NCI-H1105 treated with DMSO at 0.1 percent for 48 hours (cell line): ENCODE measurements at places on chromosomes 2 and 18.

DNA sequence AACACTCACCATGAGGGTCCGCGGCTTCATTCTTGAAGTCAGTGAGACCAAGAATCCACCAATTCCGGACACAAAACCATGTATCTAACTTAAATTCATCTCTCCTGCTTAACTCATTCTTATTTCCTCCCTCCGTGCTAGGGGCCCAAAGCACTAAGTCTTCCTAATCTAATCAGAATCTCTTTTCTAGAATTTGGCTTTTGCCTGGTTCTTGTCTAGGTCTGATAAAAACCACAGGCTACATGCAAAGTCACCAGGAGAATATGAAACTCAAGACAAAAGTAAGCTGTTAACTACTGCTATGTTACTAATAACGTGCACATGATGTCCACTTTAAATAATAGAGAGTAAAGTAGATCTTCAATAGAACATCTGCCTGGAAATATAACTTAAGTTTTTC lies 69.9 kb downstream of the TRIP12 start:
- DNase-seq, result no peak

DNA sequence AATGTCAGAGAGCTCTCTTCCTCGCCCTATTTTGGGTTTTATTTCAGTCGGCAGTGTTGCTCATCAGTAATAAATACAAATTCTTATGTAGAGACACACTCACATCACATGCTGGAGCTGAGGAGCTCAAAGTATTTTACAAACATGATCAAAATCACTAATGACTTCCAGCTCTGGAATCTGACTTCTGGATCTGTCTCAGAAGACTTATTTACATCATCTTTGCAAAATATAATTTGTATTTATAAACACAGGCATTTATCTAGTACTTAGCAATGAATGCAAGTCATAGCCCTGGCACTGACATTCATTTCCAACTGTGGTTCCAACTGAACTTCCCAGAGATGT lies 327.1 kb downstream of the NCKAP5 start:
- DNase-seq, result no peak

DNA sequence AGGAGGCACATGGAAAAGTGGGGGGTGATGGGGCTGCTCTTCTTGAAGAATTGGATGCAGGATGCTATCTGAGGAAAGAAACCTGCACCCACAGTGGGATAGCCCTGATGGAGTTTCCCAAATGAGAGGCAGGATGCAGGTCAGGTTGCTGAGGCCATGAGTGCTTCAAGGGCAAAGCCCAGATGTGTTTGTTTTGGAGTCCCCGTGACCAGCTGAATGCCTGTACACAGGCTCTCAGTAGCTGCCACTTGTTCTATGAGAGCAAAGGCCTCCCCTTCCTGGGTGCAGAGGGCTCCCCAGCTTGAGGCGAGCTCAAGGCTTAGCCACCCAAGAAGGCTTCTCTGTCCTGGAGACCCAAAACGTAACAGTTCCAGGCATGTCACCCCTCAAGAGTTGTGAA lies 192.7 kb downstream of the SEPTIN10 start:
- no peak for DNase-seq

- DNase-seq, result no peak
Observed at GRCh38 chr2:56234241-56234640, 50.5 kb downstream of the CCDC85A start.

DNA sequence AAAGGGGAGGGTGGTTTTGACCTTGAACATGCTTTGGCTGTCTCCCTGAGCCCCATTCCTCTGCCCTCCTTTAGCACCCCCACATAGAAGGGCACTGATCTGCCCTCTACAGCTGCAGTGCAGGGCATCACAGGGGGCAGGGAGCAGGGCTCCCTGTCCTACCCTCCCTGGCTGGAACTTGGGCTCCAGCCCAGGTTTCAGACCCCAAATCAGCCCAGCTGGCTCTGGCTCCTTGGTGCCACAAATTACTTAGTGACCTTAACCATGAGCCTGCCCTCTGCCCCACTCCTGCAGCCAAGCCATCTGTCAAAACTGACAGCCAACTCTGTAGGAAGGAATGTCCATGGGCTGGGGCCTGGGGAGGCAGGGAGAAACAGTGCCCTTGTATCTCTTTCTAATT lies 105.6 kb downstream of the MAPK4 start:
- no peak for DNase-seq

DNA sequence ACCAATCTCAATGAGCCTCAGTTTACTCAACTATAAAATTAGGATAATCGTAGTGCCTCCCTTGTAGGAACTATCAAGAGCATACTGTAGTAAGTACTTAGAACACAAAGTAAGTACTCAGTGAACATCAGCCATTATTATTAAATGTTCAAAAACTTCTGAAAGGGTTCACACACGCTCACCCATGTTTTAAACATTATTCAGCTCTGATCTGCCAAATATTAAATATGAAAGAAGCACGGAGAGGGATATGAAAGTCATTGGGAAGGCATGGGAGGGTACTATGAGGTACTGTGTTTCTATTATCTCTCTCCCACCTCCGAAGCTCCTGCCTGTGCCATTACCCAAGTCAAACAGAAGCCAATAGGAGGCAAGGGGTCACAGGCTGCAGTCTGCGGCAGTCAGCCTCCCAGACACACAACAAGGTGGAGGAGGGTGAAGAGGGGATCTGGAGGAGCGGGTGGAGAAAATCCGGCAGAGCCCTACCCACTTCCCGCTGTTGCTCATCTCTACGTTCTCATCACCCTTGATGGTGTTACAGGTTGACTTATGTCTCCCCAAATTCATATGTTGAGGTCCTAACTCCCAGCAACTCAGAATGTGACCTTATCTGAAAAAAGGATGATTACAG lies 2.0 kb upstream of the TBC1D8 start:
- DNase-seq, result no peak

DNA sequence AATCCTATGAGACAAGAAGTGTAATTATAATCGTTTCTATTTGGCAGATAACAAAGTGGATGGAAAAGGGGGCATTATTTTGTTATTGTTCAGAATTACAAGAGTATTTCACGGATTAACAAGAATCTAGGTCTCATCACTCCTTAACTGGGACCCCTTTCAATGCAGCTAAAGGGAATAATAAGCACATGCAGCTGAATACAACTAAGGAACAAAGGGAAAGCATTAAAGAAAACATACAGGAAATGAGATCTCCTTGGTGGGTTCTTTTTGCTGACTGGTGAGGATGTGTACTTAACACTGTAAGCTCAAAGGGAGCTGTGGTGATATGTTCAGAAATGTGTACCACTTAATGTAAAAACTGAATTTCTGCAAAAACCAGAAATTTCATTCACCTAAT lies 140.5 kb upstream of the WDSUB1 start:
- no peak for DNase-seq

GRCh38 chr2:134295441-134295840 lies 41.6 kb downstream of the MGAT5 start:
- DNase-seq, result no peak

DNA sequence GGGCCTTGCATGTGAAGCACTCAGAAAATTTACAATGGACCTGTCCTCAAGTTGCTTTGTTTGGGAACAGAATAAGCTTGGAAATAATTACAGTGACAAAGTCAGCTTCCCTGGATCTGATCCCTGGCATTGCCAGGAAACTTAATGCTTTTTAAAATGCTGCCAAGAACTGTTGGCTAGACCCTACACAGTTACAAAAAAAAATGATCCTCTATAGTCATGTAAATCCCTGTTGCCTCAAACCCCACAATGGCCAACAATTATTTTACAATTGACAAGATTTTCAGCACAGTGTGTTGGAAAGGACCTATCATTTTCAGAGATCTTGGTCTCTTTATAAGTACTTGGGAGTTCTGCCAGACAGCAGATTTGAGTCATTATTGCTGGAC lies 470.4 kb upstream of the ACVR2A start:
- DNase-seq, result peak; percentile 94

DNA sequence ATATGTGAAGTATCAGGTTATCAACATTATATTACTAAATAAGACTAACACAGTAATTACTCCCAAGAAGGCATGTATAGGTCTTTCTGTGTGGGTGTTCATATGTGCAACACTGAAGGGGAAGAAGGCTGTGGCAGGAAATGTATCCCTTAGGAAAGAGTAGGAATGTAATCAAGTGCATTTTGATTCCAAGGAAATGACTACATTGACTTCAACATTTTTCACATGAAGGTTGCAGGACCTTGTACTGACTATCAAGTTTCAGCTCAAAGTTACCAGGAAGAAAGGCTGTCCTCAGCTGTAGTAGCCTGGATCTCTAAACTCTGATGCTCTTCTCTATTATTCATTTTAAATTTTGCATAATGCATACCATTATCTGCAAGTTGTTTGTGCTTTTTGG lies 680.8 kb downstream of the NYAP2 start:
- no peak for DNase-seq

- no peak for DNase-seq
Observed at GRCh38 chr2:233059547-233059796, 670 bp upstream of the INPP5D start.

DNA sequence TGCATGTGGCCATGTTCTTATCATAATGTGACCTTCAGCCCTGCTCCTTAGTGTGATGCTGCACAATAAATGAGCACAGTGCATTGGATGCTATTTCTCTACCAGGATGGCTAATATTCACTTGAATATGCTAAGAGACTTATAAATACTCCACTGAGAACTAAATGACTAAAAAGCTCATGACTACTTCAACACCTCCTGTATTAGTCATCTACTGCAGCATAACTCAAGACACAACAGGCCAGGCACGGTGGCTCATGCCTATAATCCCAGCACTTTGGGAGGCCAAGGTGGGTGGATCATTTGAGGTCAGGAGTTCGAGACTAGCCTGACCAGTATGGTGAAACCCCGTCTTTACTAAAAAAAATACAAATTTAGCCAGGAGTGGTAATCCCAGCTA lies 213.4 kb downstream of the RND3 start:
- no peak for DNase-seq

GRCh38 chr2:201523506-201523905 lies 72.0 kb downstream of the STRADB start:
- no peak for DNase-seq

GRCh38 chr2:158518084-158518483 lies 61.3 kb downstream of the PKP4 start:
- DNase-seq, result no peak

DNA sequence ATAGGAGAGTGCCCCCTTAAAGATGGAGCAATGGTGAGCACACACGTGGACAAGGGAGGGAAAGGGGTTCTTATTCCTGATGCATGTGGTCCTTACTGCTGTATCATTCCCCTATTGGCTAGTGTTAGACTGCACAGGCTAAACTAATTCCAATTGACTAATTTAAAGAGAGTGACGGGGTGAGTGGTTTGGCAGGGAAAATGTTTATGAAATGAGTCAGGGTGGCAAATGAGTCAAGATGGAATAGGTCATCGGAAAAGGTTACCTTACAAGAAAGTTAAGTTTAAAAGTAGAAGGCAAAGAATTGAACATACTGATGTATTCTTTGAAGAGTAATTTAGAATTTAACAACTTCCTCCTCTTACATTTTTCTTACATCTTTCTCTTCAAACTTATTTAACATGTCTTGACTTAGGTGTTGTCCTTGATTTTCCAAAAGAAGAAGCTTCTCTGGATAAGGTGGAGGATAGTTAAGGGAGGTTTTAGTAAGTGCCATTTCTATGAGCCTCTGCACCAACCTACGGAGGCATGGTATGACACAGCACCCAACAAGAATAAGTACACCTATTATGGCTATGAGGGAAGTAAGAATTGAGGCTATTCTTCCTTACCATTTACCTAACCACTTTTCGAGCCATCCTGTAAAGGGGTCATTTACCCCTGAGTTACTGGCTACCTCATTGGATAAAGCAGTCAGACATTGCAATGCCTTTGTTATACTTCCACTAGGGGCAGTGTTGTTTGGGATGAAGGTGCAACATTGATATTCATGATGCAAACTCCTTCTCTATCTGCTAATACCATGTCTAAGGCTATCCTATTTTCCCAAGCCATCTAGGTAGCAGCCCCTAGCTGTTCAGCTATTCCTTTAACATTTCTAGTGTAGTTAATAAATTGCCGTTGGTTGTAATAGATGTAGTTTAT lies 1345.8 kb upstream of the LRRTM1 start:
- no peak for DNase-seq

DNA sequence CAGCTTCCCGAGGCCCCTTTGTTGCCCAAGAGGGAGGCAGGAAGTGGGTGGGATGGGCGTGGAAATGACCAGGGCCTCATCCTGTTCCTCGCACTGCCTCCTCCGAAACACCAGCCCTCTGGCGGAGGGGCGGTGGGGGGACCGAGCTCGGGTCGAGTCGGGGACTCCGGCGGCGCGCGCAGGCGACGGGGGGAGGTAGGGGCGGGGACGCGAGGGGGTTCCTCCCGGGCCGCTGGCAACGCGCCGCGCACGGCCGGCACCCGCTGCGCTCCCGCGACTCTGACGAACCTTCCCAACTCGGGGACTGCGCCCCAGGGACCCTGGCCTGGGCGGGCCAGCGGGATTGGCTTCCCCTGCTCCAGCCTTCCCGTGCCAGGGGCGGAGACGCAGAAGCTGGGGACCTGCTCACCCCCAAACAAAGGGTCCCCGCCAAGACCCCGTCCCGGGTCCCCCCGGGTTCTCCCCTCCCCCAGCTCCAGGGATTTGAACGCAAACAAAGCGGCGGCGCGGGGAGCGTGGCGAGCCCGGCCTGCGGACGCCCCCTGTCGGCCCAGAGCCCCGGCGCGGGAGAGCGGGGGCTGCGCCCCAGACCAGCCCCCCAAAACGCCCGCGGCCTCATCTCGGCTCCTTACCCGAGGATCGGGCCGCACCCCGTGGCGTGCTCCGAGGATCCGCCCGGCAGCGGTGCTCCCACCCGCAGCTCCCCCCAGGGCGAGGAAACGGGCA lies 1.2 kb downstream of the SEMA4C start:
- DNase-seq, result peak; percentile 50

DNA sequence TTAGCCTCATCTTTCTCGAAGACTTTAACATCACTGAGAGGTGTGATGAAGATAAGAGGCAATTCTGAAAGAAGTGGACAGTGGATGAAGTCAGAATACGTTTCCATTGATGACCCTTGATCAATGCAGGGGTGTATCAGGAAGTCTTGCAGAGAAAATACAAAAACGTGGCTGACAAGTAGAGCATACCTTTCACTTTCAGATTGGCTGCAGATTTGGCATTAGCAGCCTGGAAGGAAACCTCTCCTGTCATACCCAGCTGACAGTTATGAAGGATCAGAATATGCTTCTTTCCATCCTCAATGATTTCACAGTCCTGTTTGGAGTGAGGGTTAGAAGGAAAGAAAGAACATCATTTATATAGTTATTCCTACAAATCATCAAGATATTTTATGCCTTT lies 152.5 kb downstream of the PLEKHA3 start:
- no peak for DNase-seq

DNA sequence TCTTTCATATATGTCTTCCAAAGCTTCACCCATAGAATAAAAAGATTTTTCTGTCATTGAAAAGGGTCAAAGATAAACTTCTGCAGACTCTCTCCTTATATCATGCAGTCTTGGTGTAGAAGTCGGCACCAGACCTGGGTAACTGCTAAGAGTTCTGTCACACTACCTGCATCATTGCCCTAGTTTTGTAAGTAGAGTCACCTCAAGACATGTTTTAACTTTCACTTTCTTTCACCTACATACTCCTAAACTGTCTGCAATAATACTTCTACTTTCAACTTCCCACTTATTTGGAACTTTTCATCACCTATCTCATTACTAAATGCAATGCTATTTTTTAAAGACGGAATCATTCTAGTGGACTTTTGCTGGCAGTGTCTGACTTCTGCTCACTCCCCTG lies 475.6 kb upstream of the VRK2 start:
- no peak for DNase-seq

GRCh38 chr18:43277164-43277600 lies at the start of gene SYT4:
Gene SYT4 (minus strand): TSS chr18:43277490. CDS start chr18:43277281, 209 bp downstream.
- peak; percentile 77 for DNase-seq

- DNase-seq, result peak; percentile 13
Observed at GRCh38 chr2:45821558-45822271, 170.2 kb downstream of the PRKCE start.

GRCh38 chr2:216499641-216500218 lies 1.1 kb downstream of the RPL37A start:
- DNase-seq, result no peak
